ENCODE measurements at places on chromosomes 7 and 10. TPM values are rescaled to one million over a fixed set of nuclear protein-coding genes. Genes with fewer than 3 reads are reported as not detected.

- no peak for DNase-seq
Observed at GRCh38 chr10:16690417-16690816, 126.8 kb downstream of the RSU1 start.

CRCP gene
- total RNA-seq = 22.8 TPM

GRCh38 chr7:109476409-109476808 lies 906.7 kb downstream of the DNAJB9 start:
- no peak for DNase-seq

- DNase-seq = no peak
Observed at GRCh38 chr7:42876182-42877068, 35.4 kb downstream of the C7orf25 start.

DNA sequence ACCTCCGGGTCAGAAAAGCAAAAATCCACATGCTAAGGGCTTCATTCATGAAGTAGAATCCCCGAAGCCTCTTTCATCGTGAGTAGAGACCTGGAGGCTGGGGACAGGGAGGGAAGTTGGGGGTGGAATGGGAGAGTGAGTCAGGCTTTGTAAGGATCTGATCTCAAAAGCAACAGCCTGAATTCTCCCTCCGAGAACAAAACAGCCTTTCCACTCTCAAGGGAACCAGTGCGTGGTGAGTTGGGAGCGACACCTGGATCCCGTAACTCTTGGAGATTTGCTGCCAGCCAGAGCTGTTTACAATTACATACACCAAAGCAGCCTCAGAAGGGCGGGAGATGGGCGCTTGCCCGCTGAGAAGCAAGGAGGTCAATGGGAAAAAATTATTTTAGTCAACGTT lies 10.8 kb downstream of the AFAP1L2 start:
- no peak for DNase-seq

- peak; percentile 53 for DNase-seq
Observed at GRCh38 chr10:101831169-101831811, 12.3 kb downstream of the KCNIP2 start.

GRCh38 chr7:111873963-111874690 lies 311.8 kb upstream of the IMMP2L start:
- DNase-seq = no peak

OPN1SW gene
- total RNA-seq = not detected

DNA sequence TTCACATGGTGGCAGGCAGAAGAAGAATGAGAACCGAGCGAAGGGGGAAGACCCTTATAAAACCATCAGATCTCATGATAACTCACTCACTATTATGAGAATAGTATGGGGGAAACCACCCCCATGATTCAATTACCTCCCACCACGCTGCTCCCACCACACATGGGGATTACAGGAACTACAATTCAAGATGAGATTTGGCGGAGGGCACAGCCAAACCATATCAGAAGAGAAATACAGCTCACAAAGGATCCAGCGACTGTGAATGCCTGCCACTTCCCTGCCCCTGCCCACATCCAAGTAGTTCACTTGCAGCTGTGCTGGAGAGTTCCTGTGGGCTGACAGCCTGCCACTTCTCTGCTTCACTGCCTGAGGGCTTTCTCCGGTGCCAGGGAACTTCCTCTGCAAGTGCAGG lies 148.7 kb downstream of the C7orf25 start:
- no peak for DNase-seq

PAX4 gene
- not detected for total RNA-seq

Measured in chondrocyte (in vitro differentiated cells).